ENCODE measurements at places on chromosomes 2 and 18. TPM values are rescaled to one million over a fixed set of nuclear protein-coding genes. Genes with fewer than 3 reads are reported as not detected.

Gene CPS1
- 27.5 TPM for total RNA-seq

Gene SPHKAP
- not detected for total RNA-seq

Gene LBX2
- total RNA-seq: 0.76 TPM

Gene GPR39
- 14.1 TPM for total RNA-seq

Gene SATB2
- 7.8 TPM for total RNA-seq

Gene VIL1
- total RNA-seq: not detected

- H3K4me3 ChIP-seq: no peak overlapping the region
- H3K4me1 ChIP-seq: no peaks in the 10 kb centered on the region
- no peak overlapping the region for H3K27ac ChIP-seq
These were observed 34.8 kb downstream of the USP34 start for GRCh38 chr2:61436092-61436491.

- H3K27ac ChIP-seq: no peak overlapping the region
- no peaks in the 10 kb centered on the region for H3K4me1 ChIP-seq
- no peaks in the 10 kb centered on the region for H3K27me3 ChIP-seq
- no peak overlapping the region for H3K4me3 ChIP-seq
- no peaks in the 10 kb centered on the region for H3K36me3 ChIP-seq
- no peak for DNase-seq
These were observed 139.7 kb downstream of the ROCK1 start for GRCh38 chr18:20971886-20972267.

DNA sequence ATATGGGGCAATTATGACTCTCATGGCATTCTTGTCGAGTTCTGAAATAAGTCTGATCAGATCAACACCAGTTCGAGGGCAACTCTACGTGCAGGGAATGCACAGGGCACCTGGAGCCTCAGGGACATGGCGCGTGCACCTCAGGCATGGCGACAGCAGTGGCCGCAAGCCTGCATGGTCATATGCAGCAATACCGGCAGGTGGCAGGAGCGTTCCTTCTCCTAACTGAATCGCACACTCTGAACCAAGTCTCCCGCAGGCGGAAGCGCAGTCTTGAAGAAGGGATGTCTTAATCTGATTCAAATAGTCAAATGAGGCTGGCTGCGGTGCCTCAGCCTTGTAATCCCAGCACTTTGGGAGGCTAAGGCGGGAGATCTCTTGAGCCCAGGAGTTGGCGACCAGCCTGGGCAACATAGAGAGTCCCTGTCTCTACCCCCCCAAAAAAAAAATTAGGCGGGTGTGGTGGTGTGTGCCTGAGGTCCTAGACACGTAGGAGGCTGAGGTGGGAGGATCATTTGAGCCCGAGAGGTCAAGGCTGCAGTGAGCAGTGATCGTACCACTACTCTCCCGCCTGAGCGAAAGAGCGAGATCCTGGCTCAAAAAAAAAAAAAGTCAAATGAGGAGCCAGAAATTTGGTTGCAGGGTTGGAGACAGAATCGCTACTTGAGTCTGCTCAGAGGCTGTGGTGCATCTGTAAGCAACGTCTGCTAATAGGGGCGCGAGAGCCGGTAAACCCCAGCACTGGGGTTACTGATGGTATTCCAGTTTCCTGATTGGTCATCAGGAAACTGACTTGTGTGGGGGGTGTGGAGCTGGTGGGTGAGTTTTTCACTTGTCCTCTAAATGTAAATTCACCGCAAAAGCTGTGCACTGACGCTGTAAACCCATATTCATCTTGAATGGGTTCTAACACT is 28.8 kb downstream of the FHL2 start:
- no peak overlapping the region for H3K4me3 ChIP-seq
- H3K36me3 ChIP-seq: peaks cover 82% of the 10 kb centered on the region
- no peaks in the 10 kb centered on the region for H3K4me1 ChIP-seq
- no peak overlapping the region for H3K27ac ChIP-seq

DNA sequence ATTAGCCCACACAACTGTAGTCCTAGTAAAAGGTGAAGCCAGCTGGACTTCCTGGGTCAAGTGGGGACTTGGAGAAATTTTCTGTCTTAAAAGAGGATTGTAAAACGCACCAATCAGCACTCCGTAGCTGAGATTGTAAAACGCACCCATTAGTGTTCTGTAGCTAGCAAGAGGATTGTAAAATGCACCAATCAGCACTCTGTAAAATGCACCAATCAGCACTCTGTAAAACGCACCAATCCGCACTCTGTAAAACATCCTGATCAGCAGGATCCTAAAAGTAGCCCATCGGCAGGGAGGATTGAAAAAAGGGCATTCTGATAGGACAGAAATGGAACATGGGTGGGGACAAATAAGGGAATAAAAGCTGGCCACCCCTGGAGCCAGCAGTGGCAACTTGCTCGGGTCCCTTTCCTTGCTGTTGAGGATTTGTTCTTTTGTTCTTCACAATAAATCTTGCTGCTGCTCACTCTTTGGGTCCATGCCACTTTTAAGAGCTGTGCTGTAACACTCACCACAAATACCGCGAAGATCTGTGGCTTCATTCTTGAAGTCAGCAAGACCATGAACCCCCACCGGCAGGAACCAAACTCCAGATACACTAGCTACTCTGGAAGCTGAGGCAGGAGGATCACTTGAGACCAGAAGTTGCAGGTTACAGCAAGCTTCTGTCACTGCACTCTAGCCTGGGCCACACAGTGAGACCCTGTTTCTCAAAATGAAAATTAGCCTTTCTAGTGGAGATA is 102.6 kb downstream of the HS6ST1 start:
- H3K27me3 ChIP-seq: peaks cover 11% of the 10 kb centered on the region
- no peak overlapping the region for H3K27ac ChIP-seq
- no peak for DNase-seq
- no peak overlapping the region for H3K4me3 ChIP-seq
- no peaks in the 10 kb centered on the region for H3K4me1 ChIP-seq

- no peak for DNase-seq
- H3K27ac ChIP-seq: no peak overlapping the region
- no peak overlapping the region for H3K4me3 ChIP-seq
- no peaks in the 10 kb centered on the region for H3K4me1 ChIP-seq
These were observed 27.3 kb downstream of the VAPA start for GRCh38 chr18:9941103-9941502.

DNA sequence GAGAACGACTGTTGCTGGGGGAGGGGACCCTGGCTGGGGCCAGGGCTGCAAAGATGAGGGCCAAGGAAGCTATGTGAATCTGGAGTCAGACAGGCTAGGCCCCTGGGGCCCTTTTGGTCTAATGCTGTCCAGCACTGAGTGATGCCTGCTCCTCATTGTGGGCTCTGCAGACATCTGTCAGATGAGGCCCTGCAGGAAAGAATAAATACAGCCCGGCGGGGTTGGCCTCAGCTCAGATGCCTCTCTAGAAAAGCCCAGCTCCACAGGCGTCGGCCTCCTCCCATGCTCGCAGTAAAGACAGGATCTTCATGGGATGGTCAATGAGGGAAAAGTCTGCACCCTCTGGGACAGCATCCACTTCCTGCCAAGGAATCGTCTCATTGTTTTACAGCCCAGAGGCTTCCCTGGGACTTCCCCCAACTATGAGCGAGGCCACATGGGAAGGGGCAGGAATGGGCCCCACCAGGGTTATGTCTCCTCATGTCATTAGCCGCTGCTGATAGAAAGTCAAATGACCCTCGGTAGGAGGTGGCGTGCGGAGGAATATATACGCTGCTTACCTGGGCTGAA is 125.8 kb upstream of the GLI2 start:
- H3K27ac ChIP-seq: no peak overlapping the region
- no peaks in the 10 kb centered on the region for H3K36me3 ChIP-seq
- no peaks in the 10 kb centered on the region for H3K27me3 ChIP-seq
- H3K4me1 ChIP-seq: peaks cover 27% of the 10 kb centered on the region
- no peak overlapping the region for H3K4me3 ChIP-seq

DNA sequence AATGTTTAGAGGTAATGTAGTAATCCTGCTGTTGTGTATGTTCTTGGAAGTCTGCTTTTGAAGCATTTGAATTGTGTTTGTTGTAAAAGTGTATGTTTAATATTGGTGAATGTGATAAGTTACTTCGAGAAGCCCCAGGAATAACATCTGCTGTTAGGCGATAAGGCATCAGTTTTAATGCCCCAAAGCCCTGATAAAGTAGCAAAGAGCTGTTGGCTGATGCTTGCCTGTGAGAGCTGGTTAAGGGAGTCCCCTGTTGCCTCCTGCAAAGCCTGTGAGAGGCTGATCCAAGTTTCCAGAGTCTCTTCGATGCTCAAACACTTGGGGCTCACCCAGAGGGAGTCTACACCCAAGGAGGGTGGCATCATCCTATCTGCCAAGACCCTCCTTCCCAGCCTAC is 110.3 kb downstream of the RNF152 start:
- H3K4me3 ChIP-seq: no peak overlapping the region
- no peak overlapping the region for H3K27ac ChIP-seq
- H3K36me3 ChIP-seq: no peaks in the 10 kb centered on the region
- no peak for DNase-seq

- DNase-seq: no peak
- peaks cover 13% of the 10 kb centered on the region for H3K4me1 ChIP-seq
- no peak overlapping the region for H3K27ac ChIP-seq
- no peaks in the 10 kb centered on the region for H3K36me3 ChIP-seq
- H3K4me3 ChIP-seq: peak overlapping the region; percentile 93
- H3K27me3 ChIP-seq: no peaks in the 10 kb centered on the region
These were observed 862 bp downstream of the C18orf54 start for GRCh38 chr18:54358495-54359040.

GRCh38 chr18:26091047-26091630 is 726 bp upstream of the SS18 start:
- peak overlapping the region; percentile 73 for H3K4me3 ChIP-seq
- DNase-seq: peak; percentile 37
- peak overlapping the region; percentile 60 for H3K27ac ChIP-seq
- peaks cover 12% of the 10 kb centered on the region for H3K4me1 ChIP-seq
- H3K27me3 ChIP-seq: no peaks in the 10 kb centered on the region

Gene CRIM1
- 154 TPM for total RNA-seq

GRCh38 chr2:182540252-182540651 is 113.4 kb upstream of the PDE1A start:
- H3K4me3 ChIP-seq: no peak overlapping the region
- H3K27ac ChIP-seq: no peak overlapping the region

DNA sequence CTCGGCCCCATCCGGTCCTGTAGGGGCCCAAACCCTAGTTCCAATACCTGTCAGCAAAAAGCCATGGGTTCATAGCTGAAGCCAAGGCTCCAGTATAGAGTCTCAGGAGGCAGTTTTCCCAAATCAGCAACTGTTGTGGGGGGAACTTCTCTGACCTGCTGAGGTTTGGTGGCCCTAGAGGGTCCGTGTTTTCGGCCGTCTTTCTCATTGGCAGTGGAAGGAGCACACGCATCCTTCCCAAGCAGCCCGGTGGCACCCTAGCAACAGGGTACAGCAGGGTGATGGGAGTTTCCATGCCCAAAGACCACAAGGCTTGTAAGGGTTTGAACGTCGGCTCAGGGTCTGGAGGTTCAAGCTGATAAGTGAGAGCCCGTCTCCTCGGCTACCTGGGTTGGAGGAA is 6.6 kb downstream of the FOSL2 start:
- no peak overlapping the region for H3K4me3 ChIP-seq
- H3K4me1 ChIP-seq: peaks cover 14% of the 10 kb centered on the region
- no peak for DNase-seq
- H3K27me3 ChIP-seq: no peaks in the 10 kb centered on the region
- H3K36me3 ChIP-seq: peaks cover 85% of the 10 kb centered on the region

DNA sequence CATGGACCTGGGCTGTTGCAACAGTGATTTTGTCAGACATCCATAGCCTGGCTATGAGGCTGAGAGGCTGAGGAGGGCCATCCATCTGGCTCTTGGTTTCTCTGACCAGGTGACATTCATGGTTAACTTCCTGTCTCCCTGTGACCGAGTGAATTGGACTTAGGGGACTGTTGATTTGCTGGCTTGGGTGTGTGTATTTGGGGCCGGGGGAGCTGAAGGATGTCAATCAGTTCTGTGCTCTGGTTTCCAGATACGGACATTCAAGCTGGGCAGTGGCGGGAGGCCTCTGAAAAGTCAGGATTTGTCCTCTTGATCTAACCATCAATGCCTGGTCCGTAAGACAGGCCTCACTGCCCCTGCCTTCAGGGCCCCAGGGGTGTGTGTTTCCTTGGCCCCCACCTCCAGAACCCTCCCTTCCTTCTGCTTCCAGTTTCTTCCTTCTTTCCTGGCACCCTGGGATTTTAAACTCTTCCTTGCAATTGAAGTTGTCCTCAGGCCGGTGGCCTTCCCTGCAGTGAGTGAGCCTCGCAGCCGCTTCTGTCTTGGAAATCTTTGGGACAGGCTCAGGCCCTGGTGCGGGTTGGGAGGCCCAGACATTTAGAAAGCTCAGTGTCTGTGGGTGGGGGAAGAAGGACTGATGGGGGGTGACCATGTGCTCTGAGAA is 54.7 kb upstream of the HAAO start:
- H3K27ac ChIP-seq: no peak overlapping the region
- no peaks in the 10 kb centered on the region for H3K36me3 ChIP-seq
- DNase-seq: no peak
- H3K4me3 ChIP-seq: no peak overlapping the region

Gene RAB12
- total RNA-seq: 79.4 TPM

Gene LRPPRC
- 133 TPM for total RNA-seq

DNA sequence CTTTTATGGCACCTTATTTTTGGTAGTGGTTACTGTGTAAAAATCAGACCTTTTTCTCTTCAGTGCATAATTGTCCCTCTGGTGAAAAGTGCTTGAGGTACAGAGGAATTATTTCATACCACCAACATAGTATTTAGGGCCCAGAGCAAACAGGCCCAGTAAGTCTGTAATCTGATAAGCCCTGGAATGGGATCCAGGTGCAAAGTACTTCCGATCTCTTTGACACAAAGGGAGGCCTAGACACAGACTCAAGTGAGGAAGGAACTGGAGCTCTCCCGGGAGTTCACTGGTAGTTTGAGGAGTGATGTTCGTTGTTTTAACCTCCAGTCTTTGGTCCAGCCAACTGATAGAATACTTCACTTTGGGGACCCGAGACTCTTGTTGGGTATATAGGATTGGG is 57.4 kb downstream of the RAB31 start:
- 0 out of 2 replicates have a peak overlapping the region, but pooled peaks have one; percentile 9 for H3K27ac ChIP-seq
- H3K36me3 ChIP-seq: no peaks in the 10 kb centered on the region
- no peak for DNase-seq
- H3K27me3 ChIP-seq: no peaks in the 10 kb centered on the region
- peaks cover 9% of the 10 kb centered on the region for H3K4me1 ChIP-seq

GRCh38 chr2:207338220-207338607 is 172.5 kb upstream of the KLF7 start:
- H3K4me3 ChIP-seq: no peak overlapping the region
- peak overlapping the region; percentile 14 for H3K27ac ChIP-seq
- no peaks in the 10 kb centered on the region for H3K27me3 ChIP-seq
- H3K36me3 ChIP-seq: no peaks in the 10 kb centered on the region
- H3K4me1 ChIP-seq: peaks cover 27% of the 10 kb centered on the region

Gene GBX2
- total RNA-seq: not detected

DNA sequence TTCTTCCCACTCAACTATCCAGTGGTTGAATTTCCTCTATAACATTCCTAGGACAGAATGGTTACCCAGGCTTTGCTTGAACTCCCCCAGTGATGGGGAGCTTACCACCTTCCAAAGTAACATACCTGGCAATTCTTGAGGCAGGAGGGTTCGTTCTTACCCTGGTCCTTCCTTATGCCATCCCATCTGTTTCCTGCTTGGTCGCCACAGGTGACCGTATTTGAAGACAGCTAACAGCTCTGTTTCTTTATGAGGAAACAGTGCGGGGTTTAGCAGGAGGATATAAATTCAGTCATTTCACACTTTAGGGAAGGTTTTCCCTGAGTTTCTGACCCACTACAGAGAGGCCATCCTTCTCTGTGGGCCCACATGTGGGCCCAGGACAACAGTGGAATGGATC is 42.6 kb downstream of the FOSL2 start:
- DNase-seq: no peak
- no peak overlapping the region for H3K4me3 ChIP-seq
- H3K36me3 ChIP-seq: no peaks in the 10 kb centered on the region
